ENCODE measurements at places on chromosomes 7 and 10. TPM values are rescaled to one million over a fixed set of nuclear protein-coding genes. Genes with fewer than 3 reads are reported as not detected.

DNA sequence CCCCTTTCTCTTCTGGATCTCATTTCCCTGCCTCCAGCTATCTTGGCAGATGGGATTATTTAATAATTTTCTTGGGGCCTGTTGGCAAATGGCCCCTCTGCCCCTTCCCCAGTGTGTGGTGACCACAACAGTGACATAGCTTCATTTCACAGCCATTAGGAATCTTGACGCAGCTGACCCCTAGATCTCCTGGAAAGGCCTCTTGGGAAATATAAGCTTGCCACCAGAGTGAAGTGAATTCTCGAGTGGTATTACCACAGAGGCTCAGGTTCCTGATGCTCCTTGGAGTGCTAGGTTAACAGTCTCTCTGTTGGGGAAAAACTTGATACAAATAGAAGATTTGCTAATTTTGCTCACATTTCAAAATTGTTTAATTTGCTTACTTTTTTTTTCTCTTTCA, 57.8 kb downstream of the AUTS2 start:
- DNase-seq = no peak

- DNase-seq = no peak
Observed at GRCh38 chr10:71289421-71290130, 29.5 kb upstream of the SLC29A3 start.

DNA sequence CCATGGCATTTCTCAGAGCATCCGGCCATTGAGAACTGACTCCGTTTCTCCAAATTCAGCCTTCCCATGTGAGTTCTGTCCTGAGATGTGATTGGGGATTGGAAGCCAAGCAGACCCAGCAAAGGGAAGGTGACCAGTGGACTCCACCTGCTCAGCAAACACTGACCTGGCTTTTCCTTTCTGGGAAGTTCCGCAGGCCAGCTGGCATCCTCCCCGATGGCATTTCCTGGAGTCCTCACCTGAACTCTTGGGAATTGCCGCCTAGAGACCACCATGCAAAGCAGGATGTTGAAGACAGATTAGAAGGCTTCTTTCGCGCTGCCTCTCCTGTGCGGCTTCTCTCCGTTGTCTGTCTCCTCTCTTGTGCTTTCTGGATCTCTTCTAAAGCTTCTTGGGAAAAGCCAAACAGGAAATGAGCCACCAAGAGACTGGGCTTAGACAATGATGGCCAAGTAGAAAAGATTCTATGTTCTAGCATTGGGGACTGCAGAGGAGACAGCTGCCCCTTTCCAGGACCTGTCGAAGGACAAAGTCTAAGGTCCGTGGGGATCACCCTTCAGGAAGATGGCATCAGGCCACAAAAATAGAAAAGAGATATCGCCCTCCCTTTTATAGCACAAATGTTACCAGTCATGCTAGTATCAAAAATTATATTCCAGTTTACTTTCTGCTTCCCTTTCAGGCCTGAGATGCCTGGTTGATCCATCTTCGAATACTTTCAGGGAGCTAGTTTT, 103.7 kb upstream of the INSYN2A start:
- no peak for DNase-seq

GRCh38 chr7:93245525-93246432, 13.6 kb downstream of the VPS50 start:
- no peak for DNase-seq

- no peak for DNase-seq
Observed at GRCh38 chr10:79542626-79543025, 17.6 kb downstream of the SFTPA2 start.

DNA sequence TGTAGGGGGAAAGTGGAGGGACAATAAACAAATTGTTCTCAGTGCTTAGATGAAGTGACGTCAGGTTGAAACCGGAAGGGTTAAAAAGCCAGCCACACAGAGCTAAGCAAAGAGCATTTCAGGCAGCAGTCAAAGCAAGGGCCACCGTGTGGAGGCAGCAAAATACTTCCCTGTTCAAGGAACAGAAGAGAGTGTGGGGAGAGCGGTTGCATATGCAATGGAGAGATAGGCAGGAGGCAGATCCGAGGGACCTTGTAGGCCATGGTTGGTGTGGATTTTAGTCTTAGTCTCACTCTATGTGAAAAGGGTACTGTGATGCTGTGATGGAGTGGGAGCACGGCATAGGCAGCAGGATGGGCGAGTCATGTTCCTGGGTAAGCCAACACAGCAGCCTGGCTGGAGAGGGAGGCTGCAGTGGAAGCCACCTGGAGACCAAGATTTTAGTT, 3.8 kb upstream of the STN1 start:
- DNase-seq = no peak

ADRA2A gene
- 19.3 TPM for total RNA-seq

ZPBP gene
- total RNA-seq = not detected

RARRES2 gene
- 109 TPM for total RNA-seq

SGMS1 gene
- total RNA-seq = 26.9 TPM

HMX3 gene
- total RNA-seq = not detected
